Lung (tissue), 17 donors: ENCODE measurements at places on chromosomes 3 and 15. TPM values are rescaled to one million over a fixed set of nuclear protein-coding genes. Genes with fewer than 3 reads are reported as not detected.

Gene CCR9
- polyA plus RNA-seq, result not detected

DNA sequence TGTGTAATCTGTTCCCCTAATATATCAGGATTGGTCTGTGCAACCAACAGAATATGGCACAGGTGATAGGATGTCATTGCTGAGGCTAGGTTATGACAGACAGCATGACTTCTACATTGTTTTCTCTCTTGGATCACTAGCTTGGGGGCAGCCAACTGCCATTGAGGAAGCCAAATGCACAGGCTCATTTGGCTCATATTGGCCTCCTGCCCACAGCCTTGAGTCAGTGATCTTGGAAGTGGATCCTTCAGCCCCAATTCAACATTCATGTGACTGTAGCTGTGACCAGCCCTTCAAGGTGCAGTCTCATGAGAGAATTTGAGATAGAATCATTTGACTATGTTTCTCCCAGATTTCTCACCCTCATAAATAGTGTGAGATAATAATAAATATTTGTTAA lies 675.6 kb downstream of the GRM7 start:
- H3K4me1 ChIP-seq, result no peaks in the 10 kb centered on the region
- no peaks in the 10 kb centered on the region for H3K36me3 ChIP-seq
- no peaks in the 10 kb centered on the region for H3K27me3 ChIP-seq
- no peak overlapping the region for H3K4me3 ChIP-seq
- DNase-seq, result no peak

DNA sequence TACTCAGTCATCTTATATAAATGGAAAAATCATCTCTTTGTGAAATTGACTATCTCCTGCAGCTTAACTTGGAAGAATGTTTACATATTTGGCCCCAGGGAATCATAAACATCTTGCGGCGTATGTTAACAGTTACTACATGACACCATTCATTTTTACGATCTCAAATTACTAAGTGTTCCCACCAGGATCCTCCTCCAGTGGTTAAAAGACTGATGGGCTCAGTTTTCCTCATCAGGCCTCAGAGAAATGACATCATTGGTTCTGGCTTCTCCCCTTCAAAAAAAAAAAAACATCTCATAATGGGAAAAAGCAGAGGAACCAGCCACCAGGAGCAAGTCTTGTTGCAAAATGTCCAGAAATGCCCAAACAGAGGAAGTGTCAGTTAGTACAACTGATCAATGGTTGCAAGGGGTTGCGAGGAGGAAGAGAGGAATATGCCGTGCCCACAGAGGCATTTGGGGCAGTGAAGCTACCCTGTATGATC lies 70.5 kb upstream of the LIPC start:
- no peaks in the 10 kb centered on the region for H3K27me3 ChIP-seq
- no peaks in the 10 kb centered on the region for H3K36me3 ChIP-seq
- no peak overlapping the region for H3K4me3 ChIP-seq
- H3K27ac ChIP-seq, result no peak overlapping the region

DNA sequence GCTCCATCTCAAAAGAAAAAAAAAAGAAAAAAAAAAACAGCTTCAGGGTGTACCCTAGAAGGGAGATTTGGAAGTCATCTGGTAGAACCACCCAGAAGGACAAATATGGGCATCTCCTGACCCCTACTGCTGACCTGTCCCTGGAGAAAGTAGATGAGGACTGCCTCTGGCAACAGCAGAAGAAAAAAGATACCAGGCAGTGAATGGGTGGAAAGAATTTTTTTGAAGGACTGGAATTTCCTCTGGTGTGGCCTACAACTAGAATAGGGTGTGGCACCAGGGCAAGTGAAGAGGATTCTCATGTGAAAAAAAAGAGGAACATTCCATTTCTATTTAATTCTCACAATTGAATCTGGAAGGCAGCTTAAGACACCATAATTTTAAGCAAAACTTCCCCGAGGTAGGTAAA lies 3.1 kb downstream of the ANXA2 start:
- H3K4me3 ChIP-seq, result no peak overlapping the region
- DNase-seq, result no peak
- no peaks in the 10 kb centered on the region for H3K36me3 ChIP-seq
- peak overlapping the region; percentile 80 for H3K27ac ChIP-seq
- no peaks in the 10 kb centered on the region for H3K27me3 ChIP-seq
